ENCODE measurements at places on chromosomes 7 and 10.

GRCh38 chr10:79588800-79589199 lies 21.9 kb upstream of the SFTPA1 start:
- no peak for DNase-seq

DNA sequence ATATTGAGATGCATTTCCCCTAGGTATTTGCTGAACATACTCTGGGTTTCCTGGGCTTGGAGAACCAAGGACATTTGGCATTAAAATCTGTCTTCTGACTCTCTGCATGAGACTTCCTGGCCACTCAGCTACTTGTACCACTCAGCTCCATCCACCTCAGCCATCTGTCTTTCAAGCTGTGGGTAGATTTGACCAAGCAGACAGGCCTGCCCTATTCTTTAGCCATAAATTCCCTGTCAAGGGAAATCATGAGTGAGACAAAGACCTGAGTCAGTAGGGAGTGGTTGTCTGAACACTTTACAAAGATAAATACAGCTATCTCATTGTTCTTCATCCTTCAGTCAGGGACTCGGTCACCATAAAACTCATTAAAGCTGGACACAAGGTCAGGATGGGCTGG lies 399.1 kb downstream of the GPAM start:
- DNase-seq: no peak

GRCh38 chr10:12869427-12869826 lies 132.1 kb downstream of the CCDC3 start:
- DNase-seq: no peak

DNA sequence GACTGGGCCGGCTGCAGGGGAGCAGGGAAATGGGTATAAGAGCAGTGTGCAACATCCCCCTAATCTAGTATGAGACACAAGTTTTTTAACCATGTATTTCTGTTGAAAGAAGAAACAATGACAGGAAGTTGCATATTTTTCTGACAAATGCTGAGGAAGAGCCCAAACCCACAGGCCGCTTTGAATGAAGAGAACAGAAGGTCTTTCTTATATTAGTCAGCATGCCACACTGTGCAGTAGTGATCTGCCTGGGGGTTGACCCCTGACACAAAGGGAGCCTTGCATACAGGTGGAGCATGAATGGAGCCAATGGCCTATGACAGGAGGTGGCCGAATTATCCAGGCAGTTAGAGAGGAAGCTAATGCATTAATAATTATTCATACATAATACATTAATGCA lies 518.3 kb downstream of the PLXDC2 start:
- no peak for DNase-seq

- DNase-seq: no peak
These were observed 56.4 kb upstream of the DKK1 start for GRCh38 chr10:52257692-52258075.

- no peak for DNase-seq
These were observed 38.3 kb downstream of the LRRC18 start for GRCh38 chr10:48901319-48901718.

- DNase-seq: peak; percentile 43
These were observed 221.7 kb upstream of the LYZL1 start for GRCh38 chr10:29067161-29067560.

GRCh38 chr10:932589-932988 lies 1.1 kb upstream of the LARP4B start:
- no peak for DNase-seq
